Activated naive CD8-positive, alpha-beta T cell treated with anti-CD3 and anti-CD28 coated beads, Interleukin-2, amount 10 ng/mL, durations not matched to agents 7 days and 5 days (primary cell): ENCODE measurements at places on chromosomes 12 and 14. TPM values are rescaled to one million over a fixed set of nuclear protein-coding genes. Genes with fewer than 3 reads are reported as not detected.

- H3K27ac ChIP-seq, result no peak overlapping the region
- no peaks in the 10 kb centered on the region for H3K4me1 ChIP-seq
- no peak overlapping the region for H3K4me3 ChIP-seq
Measured at GRCh38 chr14:83291714-83292113, 1758.1 kb upstream of the SEL1L start.

DNA sequence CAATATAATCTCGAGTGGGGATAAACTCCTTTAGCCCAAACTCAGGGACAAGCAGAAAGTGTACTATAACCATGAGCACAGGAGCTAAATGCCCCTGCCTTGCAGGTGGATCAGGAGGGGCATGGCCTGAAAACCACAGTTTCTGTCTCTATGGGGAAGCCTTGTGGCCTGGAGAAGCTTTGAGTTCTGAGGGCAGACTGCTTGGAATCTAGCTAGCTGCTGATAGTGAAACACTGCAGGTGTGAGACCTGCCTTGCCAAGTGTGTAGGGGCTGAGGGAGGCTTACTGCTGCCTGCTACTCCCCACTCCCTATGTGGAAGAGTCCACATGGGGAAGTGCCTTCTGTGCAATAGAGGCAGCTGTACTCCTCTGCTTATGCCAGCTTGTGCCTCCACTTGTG lies 352.3 kb upstream of the OR4E1 start:
- H3K27me3 ChIP-seq, result peaks cover 5% of the 10 kb centered on the region
- H3K4me1 ChIP-seq, result peaks cover 7% of the 10 kb centered on the region
- no peak overlapping the region for H3K4me3 ChIP-seq
- DNase-seq, result no peak
- peaks cover 2% of the 10 kb centered on the region for H3K36me3 ChIP-seq

- no peaks in the 10 kb centered on the region for H3K4me1 ChIP-seq
- H3K36me3 ChIP-seq, result no peaks in the 10 kb centered on the region
- H3K27ac ChIP-seq, result no peak overlapping the region
- H3K27me3 ChIP-seq, result peaks cover 3% of the 10 kb centered on the region
Measured at GRCh38 chr12:123879101-123879500, 93.5 kb downstream of the CCDC92 start.

DNA sequence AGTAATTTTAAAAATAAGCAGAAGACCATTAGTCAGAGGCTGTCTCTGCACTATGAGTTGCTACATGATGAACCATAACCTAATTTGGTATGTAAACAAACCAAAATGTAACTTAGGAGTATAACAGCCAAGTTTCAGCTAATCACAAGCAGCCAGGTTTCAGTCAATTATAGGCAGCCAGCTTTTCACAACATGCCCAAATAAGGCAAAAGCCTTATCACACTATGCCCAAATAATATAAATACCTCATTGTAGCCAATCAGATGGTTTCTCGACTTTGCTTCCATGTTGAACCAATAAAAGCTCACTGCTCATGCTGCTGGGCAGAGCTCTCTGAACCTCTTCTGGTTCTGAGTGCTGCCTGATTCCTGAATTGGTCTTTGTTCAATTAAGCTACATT lies 38.6 kb downstream of the GARIN6 start:
- H3K27me3 ChIP-seq, result no peaks in the 10 kb centered on the region
- no peak overlapping the region for H3K27ac ChIP-seq
- no peaks in the 10 kb centered on the region for H3K4me1 ChIP-seq
- H3K36me3 ChIP-seq, result no peaks in the 10 kb centered on the region
- DNase-seq, result no peak

- peaks cover 25% of the 10 kb centered on the region for H3K27me3 ChIP-seq
- DNase-seq, result peak; percentile 86
- H3K27ac ChIP-seq, result peak overlapping the region; percentile 15
- H3K4me3 ChIP-seq, result peak overlapping the region; percentile 37
- H3K4me1 ChIP-seq, result peaks cover 8% of the 10 kb centered on the region
Measured at GRCh38 chr12:48890657-48891418, 25.2 kb upstream of the RND1 start.

- no peaks in the 10 kb centered on the region for H3K4me1 ChIP-seq
- DNase-seq, result no peak
- H3K4me3 ChIP-seq, result no peak overlapping the region
- H3K36me3 ChIP-seq, result no peaks in the 10 kb centered on the region
- H3K27me3 ChIP-seq, result peaks cover 7% of the 10 kb centered on the region
Measured at GRCh38 chr14:74636424-74637177, 24.6 kb upstream of the LTBP2 start.

GRCh38 chr14:89427426-89428172 lies 10.6 kb upstream of the FOXN3 start:
- H3K4me3 ChIP-seq, result peak overlapping the region; percentile 84
- H3K27ac ChIP-seq, result peak overlapping the region; percentile 96
- H3K27me3 ChIP-seq, result no peaks in the 10 kb centered on the region
- H3K4me1 ChIP-seq, result peaks cover 70% of the 10 kb centered on the region
- DNase-seq, result no peak

- no peaks in the 10 kb centered on the region for H3K4me1 ChIP-seq
- DNase-seq, result no peak
- H3K27me3 ChIP-seq, result no peaks in the 10 kb centered on the region
- H3K4me3 ChIP-seq, result no peak overlapping the region
Measured at GRCh38 chr12:99767809-99768208, 120.3 kb downstream of the GARIN6 start.

DNA sequence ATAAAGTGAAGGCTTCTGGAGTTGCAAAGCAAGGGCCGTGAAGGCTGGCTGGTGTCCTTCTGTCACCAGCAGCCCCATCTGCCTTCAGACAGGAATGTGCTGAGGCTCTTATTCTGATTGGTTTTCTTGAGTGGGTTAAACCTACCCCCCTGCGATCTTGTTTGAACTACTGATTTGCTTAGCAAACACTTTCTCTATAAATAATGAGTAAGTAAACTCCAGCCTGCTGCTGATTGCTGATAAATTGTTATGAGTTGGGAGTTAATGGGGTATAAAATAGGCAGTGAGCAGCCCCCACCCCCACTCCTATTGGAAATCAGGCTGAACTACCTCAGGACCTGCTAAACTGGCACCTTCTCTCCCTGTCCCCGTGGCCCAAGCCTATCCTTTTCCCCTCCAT lies 146.1 kb upstream of the NOS1 start:
- no peak for DNase-seq
- no peak overlapping the region for H3K27ac ChIP-seq
- peaks cover 2% of the 10 kb centered on the region for H3K27me3 ChIP-seq
- no peaks in the 10 kb centered on the region for H3K4me1 ChIP-seq
- no peak overlapping the region for H3K4me3 ChIP-seq
- no peaks in the 10 kb centered on the region for H3K36me3 ChIP-seq

DNA sequence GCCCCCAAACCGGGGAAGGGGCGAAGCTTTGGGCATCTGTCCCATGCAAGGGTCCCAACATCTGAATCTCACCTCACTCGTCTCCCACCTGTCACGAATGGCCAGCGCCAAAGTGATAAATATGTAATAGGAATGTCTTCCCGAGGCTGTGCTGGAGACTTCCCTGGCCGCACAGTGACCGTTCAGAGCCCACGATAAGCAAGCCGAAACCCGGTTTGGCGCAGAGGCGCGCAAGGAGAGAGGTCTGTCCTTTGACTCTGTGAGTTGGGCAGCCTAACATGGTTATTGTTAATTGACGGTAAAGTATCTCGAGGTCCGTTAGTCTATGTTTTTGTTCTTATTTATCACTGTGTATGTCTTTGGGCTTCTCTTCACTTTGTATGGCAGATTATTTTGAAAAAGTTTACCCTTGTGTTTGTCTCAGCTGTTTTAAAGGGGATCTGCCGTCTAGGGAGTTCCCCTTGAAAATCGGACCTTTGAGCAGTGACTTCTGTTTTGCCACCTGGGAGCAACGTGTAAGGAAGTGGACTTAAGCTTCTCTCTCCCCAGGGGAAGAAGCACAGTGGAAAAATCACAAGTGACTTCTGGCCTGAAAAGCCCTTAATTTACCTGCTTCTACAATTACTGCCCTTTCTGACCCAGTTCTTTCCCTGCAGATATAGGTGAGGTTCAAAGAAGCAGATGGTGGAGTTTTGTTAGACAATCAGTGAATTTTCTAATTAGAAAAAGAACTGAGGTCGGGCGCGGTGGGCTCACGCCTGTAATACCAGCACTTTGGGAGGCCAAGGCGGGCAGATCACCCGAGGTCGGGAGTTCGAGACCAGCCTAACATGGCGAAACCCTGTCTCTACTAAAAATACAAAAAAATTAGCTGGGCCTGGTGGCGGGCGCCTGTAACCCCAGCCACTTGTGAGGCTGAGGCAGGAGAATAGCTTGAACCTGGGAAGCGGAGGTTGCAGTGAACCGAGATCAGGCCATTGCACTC lies 1.1 kb upstream of the TM9SF1 start:
- H3K27me3 ChIP-seq, result no peaks in the 10 kb centered on the region
- DNase-seq, result no peak
- H3K4me1 ChIP-seq, result peaks cover 42% of the 10 kb centered on the region
- H3K27ac ChIP-seq, result peak overlapping the region; percentile 96
- H3K4me3 ChIP-seq, result peak overlapping the region; percentile 97

- H3K36me3 ChIP-seq, result peaks cover 3% of the 10 kb centered on the region
- H3K27ac ChIP-seq, result peak overlapping the region; percentile 81
Measured at GRCh38 chr14:105421723-105422615, 2.3 kb downstream of the MTA1 start.

GRCh38 chr12:130104571-130105106 lies 57.6 kb upstream of the FZD10 start:
- no peak for DNase-seq
- no peak overlapping the region for H3K27ac ChIP-seq

DNA sequence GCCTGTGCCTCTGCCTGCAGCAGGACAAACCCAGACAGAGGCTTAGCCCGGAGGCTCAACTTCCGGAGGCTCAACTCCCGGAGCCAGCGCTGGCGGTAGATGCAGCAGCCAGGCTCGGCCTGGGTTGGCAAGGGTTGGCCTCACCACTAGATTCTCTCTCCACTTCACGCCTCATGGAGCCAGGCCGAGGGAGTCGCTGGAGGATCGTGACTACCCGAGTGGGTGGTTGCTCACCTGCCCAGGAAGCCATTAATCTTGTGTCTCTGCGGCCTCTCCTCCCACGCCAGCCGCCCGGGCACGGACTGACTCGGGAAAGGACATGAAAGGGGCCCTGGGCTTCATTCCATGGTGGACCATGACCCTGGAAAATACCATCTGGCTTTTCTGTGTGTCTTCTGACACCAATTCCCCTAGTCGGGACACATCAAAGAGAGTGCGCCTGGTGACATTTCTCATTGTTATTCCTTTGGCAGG lies 20.8 kb downstream of the ESRRB start:
- H3K4me3 ChIP-seq, result no peak overlapping the region
- H3K27ac ChIP-seq, result no peak overlapping the region
- H3K4me1 ChIP-seq, result no peaks in the 10 kb centered on the region
- no peaks in the 10 kb centered on the region for H3K36me3 ChIP-seq
- DNase-seq, result no peak

GRCh38 chr14:33957299-33957698 lies 6.4 kb upstream of the EGLN3 start:
- peaks cover 16% of the 10 kb centered on the region for H3K4me1 ChIP-seq
- no peak overlapping the region for H3K27ac ChIP-seq
- peaks cover 64% of the 10 kb centered on the region for H3K27me3 ChIP-seq
- no peak for DNase-seq
- no peaks in the 10 kb centered on the region for H3K36me3 ChIP-seq

Gene CACNB3
- 20.0 TPM for total RNA-seq

Gene LLPH
- 36.0 TPM for total RNA-seq

Gene LRP1-AS
- not detected for total RNA-seq

Gene SPX
- total RNA-seq, result 0.11 TPM

Gene SLC5A8
- total RNA-seq, result not detected

Gene ANKRD33
- total RNA-seq, result not detected

Gene TOMM20L
- total RNA-seq, result not detected

Gene HOXC13
- total RNA-seq, result not detected

Gene EPYC
- total RNA-seq, result not detected
